ENCODE measurements at places on chromosomes 1 and 21. TPM values are rescaled to one million over a fixed set of nuclear protein-coding genes. Genes with fewer than 3 reads are reported as not detected.

GRCh38 chr21:28663111-28663693 is 329.5 kb downstream of the LTN1 start:
- no peak for DNase-seq

DNA sequence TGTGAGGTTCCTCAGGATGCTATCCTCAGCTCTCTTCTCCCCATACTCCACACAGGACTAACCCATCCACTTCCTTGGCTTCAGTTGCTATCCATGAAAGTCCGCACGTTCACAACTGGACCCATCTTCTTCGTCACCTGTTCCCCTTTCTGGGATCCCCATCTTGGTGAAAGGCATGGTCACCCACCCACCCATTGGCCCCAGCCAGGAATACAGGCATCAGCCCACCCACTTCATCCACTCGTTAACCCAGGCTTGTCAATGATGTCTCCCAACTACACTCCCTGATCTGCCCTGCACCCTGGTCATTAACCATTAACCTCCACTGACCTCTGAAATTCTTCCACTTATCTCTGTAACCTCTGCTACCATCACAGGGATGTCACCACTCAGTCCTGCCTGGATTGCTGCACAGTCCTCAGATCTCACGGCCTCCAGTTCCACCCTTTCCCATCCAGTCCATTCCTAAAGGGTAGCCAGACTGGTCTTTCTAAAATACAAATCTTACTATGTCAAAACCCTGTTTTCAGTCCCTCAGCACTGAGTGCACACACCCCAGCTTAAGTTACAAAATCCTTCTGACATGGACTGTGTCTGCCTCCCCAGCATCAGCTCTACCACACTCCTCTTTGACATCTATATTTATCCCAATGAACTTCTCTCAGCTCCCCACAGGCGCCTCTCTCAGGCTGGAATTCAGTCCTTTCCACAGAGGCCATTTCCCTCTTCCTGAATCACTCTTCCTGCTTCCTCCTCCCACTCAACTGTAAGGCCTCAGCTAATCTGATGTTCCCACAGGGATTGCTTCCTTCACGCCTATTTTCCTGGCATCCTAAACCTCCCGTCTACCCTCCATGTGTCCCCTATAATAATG is 10.4 kb downstream of the PGLYRP4 start:
- DNase-seq: no peak

- DNase-seq: no peak
Observed at GRCh38 chr1:236089046-236089773, 24.3 kb upstream of the NID1 start.

DNA sequence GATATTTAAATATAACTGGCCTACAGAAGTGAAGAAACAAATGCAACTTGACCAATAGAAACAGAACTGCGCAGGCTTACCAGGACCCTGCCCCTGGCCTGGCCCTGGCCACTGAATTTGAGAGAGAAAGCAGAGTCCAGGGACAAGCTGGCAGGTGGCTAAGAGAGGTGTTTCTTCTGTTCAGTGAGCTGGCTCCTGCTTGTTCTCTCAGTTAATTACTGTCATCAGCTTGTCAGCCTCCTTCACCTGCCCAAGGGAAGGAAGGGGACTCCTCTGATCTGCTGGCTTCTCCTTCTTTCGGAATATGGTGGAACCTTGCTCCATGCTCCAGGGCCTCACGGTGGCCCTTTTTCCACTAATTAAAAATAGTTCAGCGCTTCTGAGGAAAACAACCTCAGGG is 388.4 kb downstream of the DISC1 start:
- no peak for DNase-seq

The MMEL1 gene
- 0.25 TPM for total RNA-seq

The C1QB gene
- total RNA-seq: not detected

The GJC2 gene
- total RNA-seq: 0.72 TPM

The KRTAP25-1 gene
- not detected for total RNA-seq

Data from NCI-H460 (cell line).